ENCODE measurements at places on chromosomes 3 and 15.

DNA sequence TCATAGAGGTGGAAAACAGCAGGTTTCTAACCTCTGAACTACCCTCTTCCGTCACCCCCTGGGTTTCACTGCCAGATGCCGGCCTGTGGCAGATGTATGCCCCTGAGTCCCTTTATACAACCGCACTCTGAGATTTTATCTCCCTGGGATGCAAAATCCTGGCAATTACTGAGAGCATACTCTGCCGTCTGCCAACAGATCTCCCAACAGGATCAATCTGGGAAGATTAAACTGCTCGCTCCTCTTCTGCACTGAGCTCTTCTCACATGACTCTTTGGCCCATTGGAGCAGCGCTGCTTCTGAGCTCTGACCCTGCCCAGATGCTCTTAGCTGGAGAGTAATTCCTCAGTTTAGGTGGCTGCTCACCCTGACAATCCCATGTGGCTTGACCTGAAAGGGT, 133.2 kb downstream of the LIPC start:
- no peak for DNase-seq

GRCh38 chr15:66763186-66764071, 61.4 kb downstream of the SMAD6 start:
- no peak for DNase-seq

DNA sequence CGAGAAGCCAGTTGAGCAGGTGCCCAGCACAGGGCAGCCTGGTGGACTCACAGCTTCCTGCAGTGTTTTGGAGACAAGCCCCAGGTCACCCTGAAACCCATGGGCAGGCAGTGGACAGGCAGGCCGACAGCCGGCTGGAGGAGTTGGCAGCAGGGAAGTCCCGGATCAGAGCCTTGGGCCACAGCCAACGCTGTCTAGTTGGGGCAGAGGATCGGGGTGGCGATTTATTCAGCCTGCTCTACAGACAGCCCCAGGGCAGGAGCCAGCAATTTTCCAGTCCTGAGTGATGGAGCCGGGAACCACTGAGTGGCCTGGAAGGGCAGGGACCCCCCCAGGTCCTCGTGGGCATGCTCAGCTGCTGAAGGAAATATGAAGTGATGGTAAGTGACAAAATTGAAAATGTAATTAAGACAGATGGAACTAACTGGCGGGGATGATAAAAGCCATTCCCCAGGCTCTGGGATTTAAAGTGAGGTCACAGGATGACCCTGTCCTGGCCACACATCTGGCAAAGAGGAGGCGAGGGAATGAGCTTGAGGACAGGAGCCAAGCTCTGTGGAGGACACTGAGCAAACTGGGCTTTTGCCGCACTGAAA, 34.4 kb upstream of the TBC1D21 start:
- no peak for DNase-seq

DNA sequence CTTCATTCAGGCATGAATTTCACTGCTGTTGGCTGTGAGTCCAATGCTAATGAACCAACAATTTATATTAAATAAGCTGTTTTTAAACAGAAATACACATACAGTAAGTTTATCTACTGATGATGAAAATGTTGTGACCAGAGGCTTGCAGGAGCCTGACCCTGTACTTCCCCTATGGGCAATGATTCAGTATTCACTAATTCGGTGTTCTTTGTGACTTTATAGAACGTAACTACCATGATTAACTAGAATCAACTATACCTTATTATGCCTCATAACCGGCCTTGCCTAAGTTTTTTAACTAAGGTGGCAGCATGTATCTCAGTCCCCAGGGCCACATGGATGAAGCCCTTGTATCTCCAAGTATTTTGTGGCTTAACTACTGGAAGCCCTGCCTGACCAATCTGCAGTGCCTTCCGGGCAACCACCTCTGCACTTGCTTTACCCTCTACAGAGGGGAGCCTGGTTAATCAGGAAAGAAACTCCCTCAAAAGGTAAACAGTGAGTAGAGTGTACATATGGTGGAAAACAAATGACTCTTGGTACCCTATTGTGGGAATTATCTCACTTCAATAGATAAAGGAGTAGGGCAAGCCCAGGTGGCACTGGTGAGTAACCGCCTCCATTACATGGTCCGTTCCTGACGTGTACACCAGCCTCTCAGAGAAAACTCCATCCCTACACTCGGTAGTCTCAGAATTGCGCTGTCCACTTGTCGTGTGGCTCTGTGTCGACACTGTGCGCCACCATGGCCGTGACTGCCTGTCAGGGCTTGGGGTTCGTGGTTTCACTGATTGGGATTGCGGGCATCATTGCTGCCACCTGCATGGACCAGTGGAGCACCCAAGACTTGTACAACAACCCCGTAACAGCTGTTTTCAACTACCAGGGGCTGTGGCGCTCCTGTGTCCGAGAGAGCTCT, 11.6 kb upstream of the CLDN18 start:
- DNase-seq = no peak

DNA sequence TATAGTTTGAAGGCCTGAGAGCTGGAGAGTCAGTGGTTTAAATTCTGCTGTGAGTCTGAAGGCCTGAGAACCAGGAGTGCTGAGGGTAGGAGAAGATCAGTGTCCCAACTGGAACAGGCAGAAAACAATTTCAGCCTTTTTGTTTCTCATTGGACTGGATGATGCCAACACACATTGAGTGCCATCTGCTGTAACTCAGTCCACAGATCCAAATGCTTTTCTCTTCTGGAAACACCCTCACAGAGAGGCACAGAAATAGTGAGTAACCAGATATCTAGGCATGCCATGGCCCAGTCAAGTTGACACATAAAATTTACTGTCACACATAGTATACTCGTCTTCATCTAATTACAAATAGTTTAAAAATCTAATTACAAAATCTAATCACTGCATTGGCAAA, 100.8 kb downstream of the NEO1 start:
- DNase-seq = no peak

GRCh38 chr3:134002306-134002705, 27.4 kb downstream of the SLCO2A1 start:
- DNase-seq = no peak

GRCh38 chr15:29123171-29123570, 146.5 kb downstream of the NSMCE3 start:
- no peak for DNase-seq

GRCh38 chr3:138203938-138204337, 16.8 kb downstream of the ARMC8 start:
- DNase-seq = no peak

DNA sequence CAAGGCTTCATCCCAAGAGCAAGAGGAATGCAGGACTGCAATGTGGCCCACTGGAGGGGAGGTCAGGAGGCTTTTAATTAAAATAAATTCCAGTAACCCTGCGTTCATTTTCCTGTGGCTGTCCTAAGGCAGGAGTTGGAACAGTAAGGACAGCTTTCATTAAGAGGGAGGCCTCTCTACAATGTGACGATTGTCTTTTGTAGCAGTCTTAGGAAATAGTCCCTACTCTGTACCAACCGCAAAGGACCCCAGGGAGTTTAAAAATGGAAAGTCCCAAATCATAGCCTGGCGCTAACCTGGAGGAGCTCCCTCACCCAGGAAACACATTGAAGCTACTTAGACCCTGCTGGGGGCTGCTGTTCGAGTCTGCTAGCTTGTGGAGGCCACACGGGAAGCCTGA, 62.8 kb downstream of the SYNM start:
- DNase-seq = peak; percentile 29

DNA sequence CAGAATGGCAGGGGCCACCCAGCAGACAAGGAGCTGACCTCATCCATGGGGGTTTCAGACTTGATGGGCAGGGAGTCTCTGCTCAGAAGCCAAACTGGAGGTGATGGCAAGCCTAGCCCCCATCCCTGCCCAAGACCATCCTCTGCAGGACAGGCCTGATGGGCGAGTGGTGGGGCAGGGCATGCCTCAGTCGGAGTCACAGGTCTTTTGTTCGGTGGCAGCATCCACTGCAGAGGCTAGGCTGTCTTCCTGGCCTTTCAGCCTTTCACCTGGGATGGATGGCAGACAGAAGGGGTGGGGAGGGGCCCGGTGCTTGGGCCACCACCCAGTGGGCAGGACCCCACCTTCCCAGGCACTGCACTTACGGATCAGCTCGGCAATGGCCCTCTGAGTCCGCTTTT, 44.4 kb downstream of the PTH1R start:
- no peak for DNase-seq

- DNase-seq = no peak
These were observed 333.3 kb upstream of the THBS1 start for GRCh38 chr15:39247574-39247973.

- DNase-seq = no peak
These were observed 5.1 kb downstream of the ACAA1 start for GRCh38 chr3:38131621-38132369.

DNA sequence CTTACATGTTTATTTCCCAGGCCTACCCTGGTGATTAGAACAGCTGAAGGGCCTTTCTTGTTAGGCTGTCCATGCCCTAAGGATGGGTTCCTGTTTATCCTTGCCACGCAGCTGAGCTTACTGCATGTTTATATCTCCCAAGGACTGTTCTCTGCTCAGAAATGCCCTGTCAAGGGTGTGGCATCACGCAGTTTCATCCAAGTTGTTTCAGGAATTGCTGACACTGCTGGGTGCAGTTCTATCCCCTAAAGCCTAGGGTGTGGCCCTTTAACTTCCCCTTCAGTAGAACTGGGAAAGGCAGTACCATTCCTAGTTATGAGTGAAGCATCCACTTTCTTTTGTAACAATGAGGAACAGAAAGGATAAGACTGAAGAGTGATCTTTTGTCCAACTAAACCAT, 5.0 kb downstream of the ELL3 start:
- DNase-seq = no peak

DNA sequence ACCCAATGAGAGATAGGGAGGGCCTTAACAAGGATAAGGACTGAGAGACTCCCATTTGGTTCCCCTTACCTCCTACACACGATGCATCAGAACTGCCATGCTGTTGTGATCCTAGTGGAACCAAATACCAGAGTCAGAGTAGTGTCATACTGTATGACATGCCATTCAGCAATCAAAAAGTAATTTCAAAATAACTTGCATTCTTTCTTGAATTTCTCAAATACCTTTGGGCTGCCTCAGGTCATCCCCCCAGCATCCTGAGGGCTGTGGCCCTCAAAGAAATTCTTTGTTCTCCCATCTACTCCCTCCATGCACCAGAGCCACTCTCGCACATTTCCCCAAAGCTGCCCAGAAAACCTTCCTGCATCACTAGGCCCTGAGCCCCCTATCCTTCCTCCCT, 68.9 kb upstream of the PPP2R3A start:
- DNase-seq = no peak

- no peak for DNase-seq
These were observed 970.6 kb downstream of the DIPK2A start for GRCh38 chr3:144942093-144942837.

All from GM06990 (cell line).